ENCODE measurements at places on chromosomes 4 and X.
A peak's percentile ranks its signal among the peaks of the same experiment; 100 is the strongest.

GRCh38 chr4:185830263-185830994 lies 18.4 kb upstream of the SORBS2 start:
- no peak for DNase-seq

DNA sequence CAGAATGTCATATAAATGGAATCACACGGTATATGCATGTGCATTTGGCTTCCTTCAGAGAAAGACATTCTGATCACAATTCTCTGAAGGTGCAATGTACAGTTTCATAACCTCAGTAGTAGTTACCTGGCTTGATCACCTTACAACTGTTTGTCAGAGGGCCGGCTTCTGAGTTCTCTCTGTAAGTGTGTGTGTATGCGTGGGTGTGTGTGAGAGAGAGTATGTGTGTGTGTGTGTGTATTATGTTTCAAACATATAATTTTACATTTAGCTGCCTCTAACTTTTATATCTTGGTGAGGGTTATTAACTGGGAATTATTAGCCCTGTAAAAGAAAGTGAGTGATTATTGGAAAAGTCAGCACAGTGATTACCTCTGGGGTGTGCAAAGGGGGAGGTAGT lies 8.0 kb upstream of the LOC101059915 start:
- no peak for DNase-seq

DNA sequence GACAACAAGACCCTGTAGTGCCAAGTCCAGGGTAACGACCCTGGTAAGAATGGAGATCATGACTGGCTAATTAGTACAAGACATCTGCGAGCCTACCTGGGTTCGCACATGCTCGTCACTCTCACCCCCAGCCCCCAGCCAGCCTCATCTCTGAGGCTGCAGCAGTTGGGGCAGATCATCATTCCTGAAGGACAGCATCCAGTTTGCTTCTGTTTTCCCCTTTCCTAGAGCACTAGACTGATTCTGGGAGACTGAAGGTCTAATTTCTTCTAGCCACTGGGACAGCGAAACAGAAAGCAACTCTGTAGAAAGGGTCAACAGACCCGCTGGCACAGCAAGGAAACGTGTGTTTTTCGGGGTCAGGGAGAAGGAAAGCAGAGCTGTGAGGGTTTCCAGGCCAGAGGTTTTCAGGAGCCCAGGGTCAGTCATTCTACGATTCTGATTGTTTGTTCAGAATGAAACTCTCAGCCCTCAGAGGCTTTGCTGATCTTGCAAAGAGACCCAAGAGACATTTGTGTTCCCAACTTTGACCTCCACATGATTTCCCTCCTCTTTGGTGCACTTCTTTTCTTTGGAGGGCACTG lies 343.1 kb upstream of the NOCT start:
- no peak for DNase-seq

DNA sequence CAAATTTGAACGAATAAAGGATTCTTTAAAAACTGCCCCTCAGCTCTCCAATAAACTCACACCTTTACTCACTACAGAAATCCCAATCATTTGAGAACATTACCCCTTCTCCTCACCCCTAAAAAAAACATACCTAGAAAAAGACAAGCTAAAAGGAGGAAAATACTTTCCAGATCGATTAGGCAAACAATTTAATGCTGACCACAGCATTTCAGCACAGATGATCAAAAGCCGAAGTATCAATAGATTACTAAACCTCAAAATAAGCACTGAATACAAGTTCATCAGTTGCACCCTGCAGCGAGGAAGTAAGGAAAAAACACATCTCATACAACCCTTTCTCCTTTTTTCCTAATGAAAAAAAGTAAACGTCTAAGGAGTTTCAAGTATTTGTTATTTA lies 65.5 kb downstream of the MBNL3 start:
- no peak for DNase-seq

DNA sequence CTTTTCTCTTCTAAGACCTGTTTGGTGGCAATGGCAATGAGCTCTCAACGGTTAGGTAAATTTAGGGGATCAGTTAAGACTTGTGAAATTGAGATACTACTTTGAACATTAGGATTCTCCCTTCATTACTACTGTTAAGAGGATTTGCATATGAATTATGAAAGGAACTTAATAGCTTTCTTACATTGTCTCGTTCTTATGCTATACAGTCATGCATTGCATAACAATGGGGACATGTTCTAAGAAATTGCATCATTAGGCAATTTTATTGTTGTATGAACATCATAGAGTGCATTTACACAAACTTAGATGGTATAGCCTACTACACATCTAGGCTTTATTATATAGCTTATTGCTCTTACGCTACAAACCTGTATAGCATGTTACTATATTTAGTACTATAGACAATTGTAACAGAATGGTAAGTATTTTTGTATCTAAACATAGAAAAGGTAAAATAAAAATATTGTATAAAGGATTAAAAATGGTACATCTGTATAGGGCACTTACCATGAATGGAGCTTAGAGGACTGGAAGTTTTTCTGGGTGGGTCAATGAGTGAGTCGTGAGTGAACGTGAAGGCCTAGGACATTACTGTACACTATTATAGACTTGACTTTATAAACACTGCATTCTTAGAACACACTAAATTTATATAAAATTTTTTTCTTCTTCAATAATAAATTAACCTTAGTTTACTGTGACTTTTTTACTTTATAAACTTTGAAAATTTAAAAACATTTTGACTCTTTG lies 62.5 kb downstream of the PAQR3 start:
- no peak for DNase-seq

- DNase-seq: no peak
Observed at GRCh38 chr4:7172508-7172907, 19.8 kb upstream of the SORCS2 start.

- no peak for DNase-seq
Observed at GRCh38 chrX:15675490-15675921, 10.9 kb upstream of the CLTRN start.

- DNase-seq: no peak
Observed at GRCh38 chrX:17067534-17067933, 121.1 kb downstream of the REPS2 start.

DNA sequence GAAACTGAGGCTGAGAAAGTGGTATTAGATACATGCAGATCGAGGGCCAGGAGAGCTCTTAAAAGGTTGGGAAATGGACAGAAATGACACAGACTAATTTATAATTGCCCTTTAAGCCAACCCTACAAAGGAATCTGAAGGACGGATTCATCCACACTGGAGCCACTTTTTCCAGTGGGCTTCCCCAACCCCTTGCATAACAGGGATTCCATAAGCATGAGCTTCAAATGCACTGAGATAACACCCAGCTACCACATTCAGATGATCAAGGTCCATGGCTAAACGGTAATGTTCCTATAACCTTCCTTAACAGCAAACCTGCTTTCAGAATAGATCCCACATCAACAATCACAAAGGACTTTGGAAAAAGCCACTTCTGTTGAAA lies 34.2 kb downstream of the PLAC1 start:
- DNase-seq: no peak

DNA sequence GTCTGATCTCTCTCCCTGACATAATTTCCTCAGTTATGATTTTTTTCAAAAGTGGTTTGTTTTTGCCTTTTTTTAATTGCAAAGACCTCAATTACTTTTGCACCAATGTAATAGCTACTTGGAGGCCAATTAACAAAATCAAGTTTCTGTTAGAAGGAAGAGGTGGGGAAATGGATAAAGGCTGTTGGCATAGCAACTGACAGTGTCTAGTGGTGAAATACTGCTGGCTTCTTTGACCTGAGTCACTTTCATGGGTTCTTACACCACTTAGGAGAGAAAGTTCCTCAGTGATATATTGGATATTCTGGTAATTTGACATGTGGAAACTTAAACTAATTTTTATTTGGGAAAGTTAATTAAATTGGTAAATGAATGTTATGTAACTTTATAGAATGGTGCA lies 26.5 kb upstream of the ATP8A1 start:
- peak; percentile 17 for DNase-seq

DNA sequence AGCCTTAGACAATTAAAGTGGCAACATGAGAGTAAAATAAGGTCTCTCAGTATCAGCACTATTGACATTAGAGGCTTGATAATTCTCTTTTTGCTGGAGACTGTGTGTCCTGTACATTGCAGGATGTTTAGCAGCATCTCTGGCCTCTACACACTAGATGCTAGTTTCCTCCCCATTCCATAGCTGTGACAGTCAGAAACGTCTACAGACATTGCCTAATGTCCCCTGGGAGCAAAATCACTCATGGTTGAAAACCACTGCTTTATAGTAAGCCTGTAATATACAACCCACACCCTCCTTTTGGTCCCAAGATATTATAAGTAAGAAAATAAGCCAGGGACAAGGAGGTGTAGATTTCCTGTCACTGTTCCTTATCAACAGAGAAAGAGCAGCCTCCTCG lies 166.0 kb downstream of the FRMPD4 start:
- DNase-seq: no peak

All from common myeloid progenitor, CD34-positive (primary cell).